Activated B cell treated with CpG ODN at 0.5 μM for 24 hours (primary cell): ENCODE measurements at places on chromosomes 11 and 22. TPM values are rescaled to one million over a fixed set of nuclear protein-coding genes. Genes with fewer than 3 reads are reported as not detected.

The KIRREL3 gene
- not detected in 2 replicates for total RNA-seq

The SUSD2 gene
- 0.39 and 0.93 TPM in 2 replicates for total RNA-seq

The KBTBD3 gene
- 6.5 and 7.7 TPM in 2 replicates for total RNA-seq

The TMPRSS4 gene
- total RNA-seq, result not detected in 2 replicates

The LRRC10B gene
- total RNA-seq, result not detected in 2 replicates

The CALCA gene
- total RNA-seq, result not detected in 2 replicates

The RAB39A gene
- total RNA-seq, result 3.6 and 4.1 TPM in 2 replicates

The A4GALT gene
- total RNA-seq, result 16.9 and 18.4 TPM in 2 replicates

The CBLIF gene
- total RNA-seq, result not detected in 2 replicates

The RPLP2 gene
- 4,124 and 4,449 TPM in 2 replicates for total RNA-seq

- peaks cover 32% of the 10 kb centered on the region for H3K27me3 ChIP-seq
- no peak for DNase-seq
- H3K27ac ChIP-seq, result no peak overlapping the region
- no peaks in the 10 kb centered on the region for H3K36me3 ChIP-seq
- peaks cover 18% of the 10 kb centered on the region for H3K4me1 ChIP-seq
Observed at GRCh38 chr22:44331881-44332714, 19.3 kb upstream of the SHISAL1 start.

- H3K27me3 ChIP-seq, result no peaks in the 10 kb centered on the region
- H3K36me3 ChIP-seq, result peaks cover 22% of the 10 kb centered on the region
- H3K4me3 ChIP-seq, result no peak overlapping the region
- no peak overlapping the region for H3K27ac ChIP-seq
- H3K4me1 ChIP-seq, result peaks cover 11% of the 10 kb centered on the region
- DNase-seq, result no peak
Observed at GRCh38 chr11:772429-773390, 4.6 kb downstream of the GATD1 start.

DNA sequence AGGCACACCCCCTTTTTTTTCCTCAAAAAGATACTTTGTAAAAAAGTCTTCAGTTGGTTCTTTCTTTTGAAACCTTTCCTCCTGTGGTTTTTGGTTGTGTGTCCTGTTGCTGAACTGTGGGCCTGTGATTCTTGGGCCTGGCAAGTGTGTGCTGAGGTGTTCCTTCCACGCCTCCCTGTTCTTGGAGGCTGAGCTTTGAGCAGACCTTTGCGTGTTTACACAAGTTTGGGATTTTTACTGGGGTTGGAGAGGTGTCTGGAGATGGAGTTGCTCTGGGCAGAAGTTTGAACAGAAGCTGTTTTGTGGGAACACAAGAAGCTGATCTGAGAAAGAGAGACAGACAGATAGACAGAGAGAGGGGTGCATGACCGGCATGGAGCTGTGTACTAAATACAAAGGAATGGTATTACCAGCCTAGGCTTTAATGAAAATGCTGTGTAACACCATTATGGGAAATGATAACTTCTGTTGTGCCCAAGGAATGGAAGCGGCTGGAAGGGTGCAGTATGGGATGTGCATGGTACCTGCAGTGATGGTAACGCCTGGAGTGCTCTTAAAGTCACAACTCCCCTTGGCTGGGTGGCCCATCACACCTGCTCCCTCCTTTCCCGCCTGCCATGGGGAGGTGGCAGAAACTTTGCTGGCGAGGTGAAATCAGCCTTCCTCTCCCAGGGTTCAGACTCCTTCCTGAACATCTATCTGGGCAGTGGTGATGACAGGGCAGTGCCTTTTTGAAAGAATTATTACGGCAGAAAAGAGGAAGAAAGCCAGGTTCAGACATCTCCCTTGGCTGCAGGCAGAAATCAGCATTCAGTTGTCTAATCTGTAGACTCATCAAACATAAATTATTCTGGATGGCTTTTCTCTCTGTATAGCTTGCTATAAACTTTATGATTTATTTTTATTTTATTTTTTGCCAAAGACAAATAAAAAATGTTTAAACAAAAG, 70.4 kb downstream of the LDLRAD3 start:
- no peaks in the 10 kb centered on the region for H3K36me3 ChIP-seq
- H3K27ac ChIP-seq, result no peak overlapping the region
- H3K27me3 ChIP-seq, result peaks cover 9% of the 10 kb centered on the region
- H3K4me1 ChIP-seq, result no peaks in the 10 kb centered on the region

- peaks cover 11% of the 10 kb centered on the region for H3K4me1 ChIP-seq
- H3K27me3 ChIP-seq, result peaks cover 26% of the 10 kb centered on the region
- DNase-seq, result no peak
- H3K36me3 ChIP-seq, result no peaks in the 10 kb centered on the region
- no peak overlapping the region for H3K27ac ChIP-seq
Observed at GRCh38 chr11:60771146-60771545, 14.0 kb upstream of the MS4A10 start.

GRCh38 chr22:45544588-45545170, 42.0 kb downstream of the FBLN1 start:
- DNase-seq, result no peak
- H3K4me1 ChIP-seq, result peaks cover 19% of the 10 kb centered on the region
- peaks cover 2% of the 10 kb centered on the region for H3K27me3 ChIP-seq
- no peaks in the 10 kb centered on the region for H3K36me3 ChIP-seq
- no peak overlapping the region for H3K27ac ChIP-seq
- no peak overlapping the region for H3K4me3 ChIP-seq

DNA sequence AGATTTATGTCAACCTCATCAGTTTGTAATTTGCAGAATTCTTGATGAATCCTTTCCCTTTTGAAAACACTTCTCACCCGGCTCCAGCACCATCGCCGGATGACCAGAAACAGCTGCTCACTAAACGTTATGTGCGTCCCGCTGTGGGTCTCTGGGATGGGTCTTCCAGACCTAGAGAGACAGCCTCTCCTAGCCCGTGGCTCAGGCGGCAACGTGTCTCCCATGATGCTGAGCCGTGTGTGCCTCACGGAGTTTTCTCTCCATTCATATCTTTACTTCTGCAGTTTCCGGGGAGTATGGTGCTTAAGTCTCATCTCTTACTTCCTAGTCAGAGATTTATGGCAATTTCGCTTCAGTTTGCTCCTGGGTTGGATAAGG, 25.0 kb upstream of the ACR start:
- H3K4me3 ChIP-seq, result no peak overlapping the region
- no peaks in the 10 kb centered on the region for H3K27me3 ChIP-seq
- no peak overlapping the region for H3K27ac ChIP-seq
- H3K36me3 ChIP-seq, result no peaks in the 10 kb centered on the region
- no peak for DNase-seq

- peaks cover 25% of the 10 kb centered on the region for H3K36me3 ChIP-seq
- DNase-seq, result no peak
- no peak overlapping the region for H3K4me3 ChIP-seq
- no peak overlapping the region for H3K27ac ChIP-seq
- no peaks in the 10 kb centered on the region for H3K27me3 ChIP-seq
Observed at GRCh38 chr11:96062134-96062533, 138.2 kb upstream of the MTMR2 start.

DNA sequence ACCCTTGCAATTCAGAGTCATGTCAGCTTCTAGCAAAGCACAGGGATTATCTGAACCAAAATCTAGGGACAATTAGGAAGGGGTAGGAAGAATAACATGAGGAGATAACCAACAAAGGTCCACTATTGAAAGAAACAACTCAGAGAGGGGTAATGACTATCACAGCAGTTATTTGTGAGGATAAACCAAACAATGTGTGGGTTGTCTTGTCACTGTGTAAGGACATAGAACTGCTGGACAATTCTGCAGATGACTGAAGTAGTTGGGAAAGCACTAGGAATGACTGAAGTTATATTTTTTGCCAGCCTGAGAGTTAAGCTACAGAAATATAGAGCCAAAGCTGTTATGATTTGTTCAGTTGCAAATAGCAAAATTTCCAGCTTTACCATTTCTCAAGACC, 858.4 kb upstream of the CCDC90B start:
- H3K4me3 ChIP-seq, result no peak overlapping the region
- DNase-seq, result no peak
- H3K36me3 ChIP-seq, result no peaks in the 10 kb centered on the region
- no peaks in the 10 kb centered on the region for H3K27me3 ChIP-seq
- H3K4me1 ChIP-seq, result no peaks in the 10 kb centered on the region
- no peak overlapping the region for H3K27ac ChIP-seq

DNA sequence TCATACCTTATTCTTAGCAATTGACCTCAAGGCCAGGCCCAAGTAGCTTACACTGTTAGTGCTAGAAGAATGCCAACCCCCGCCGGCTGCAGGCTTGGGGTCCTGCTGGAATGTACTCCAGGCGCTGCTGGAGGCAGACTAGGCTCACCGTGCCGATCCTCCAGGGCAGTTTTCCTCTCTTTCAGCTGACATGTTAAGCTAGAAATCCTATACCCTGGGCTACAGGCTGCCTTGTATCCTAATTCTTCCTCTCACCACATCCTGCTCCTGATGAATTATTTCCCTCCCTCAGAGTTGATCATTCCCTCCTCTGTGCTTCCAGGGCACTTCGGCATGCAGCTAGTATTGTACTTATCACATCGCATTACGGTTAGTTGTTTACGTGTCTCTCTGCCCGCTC, 3.4 kb downstream of the SPTBN2 start:
- peaks cover 2% of the 10 kb centered on the region for H3K36me3 ChIP-seq
- H3K4me3 ChIP-seq, result no peak overlapping the region
- H3K4me1 ChIP-seq, result peaks cover 18% of the 10 kb centered on the region
- peaks cover 30% of the 10 kb centered on the region for H3K27me3 ChIP-seq

- no peak for DNase-seq
- H3K4me1 ChIP-seq, result no peaks in the 10 kb centered on the region
- no peaks in the 10 kb centered on the region for H3K27me3 ChIP-seq
- no peak overlapping the region for H3K4me3 ChIP-seq
- peaks cover 71% of the 10 kb centered on the region for H3K36me3 ChIP-seq
Observed at GRCh38 chr11:68177877-68178276, 35.2 kb downstream of the KMT5B start.

GRCh38 chr11:90343673-90344072, 120.8 kb upstream of the CHORDC1 start:
- no peak for DNase-seq
- H3K4me3 ChIP-seq, result no peak overlapping the region
- H3K36me3 ChIP-seq, result no peaks in the 10 kb centered on the region
- H3K27ac ChIP-seq, result no peak overlapping the region
- H3K27me3 ChIP-seq, result no peaks in the 10 kb centered on the region
- no peaks in the 10 kb centered on the region for H3K4me1 ChIP-seq

DNA sequence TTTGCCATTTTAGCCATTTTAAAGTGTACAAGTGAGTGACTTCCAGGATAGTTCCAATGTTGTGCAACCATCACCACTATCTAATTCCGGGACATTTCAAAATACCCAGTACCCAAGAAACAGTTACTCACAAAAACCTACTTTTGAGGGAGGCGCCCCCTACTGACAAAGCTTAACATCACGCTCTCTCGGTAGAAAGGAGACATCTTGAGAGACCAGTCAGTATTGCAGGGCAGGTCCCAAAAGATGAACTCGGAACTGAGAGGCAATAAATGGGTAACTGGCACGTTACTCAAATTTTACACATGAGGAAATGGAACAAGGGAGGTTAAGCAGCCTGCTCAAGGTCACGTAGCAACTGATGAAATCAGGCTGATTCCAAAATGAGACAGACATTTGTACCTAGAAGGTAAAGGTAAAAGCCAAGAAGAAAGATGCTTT, 50.0 kb upstream of the POU2AF1 start:
- H3K4me3 ChIP-seq, result no peak overlapping the region
- H3K36me3 ChIP-seq, result no peaks in the 10 kb centered on the region
- peaks cover 2% of the 10 kb centered on the region for H3K27me3 ChIP-seq
- no peak overlapping the region for H3K27ac ChIP-seq

- no peak overlapping the region for H3K27ac ChIP-seq
- no peaks in the 10 kb centered on the region for H3K4me1 ChIP-seq
- peaks cover 60% of the 10 kb centered on the region for H3K27me3 ChIP-seq
- no peaks in the 10 kb centered on the region for H3K36me3 ChIP-seq
Observed at GRCh38 chr11:35524780-35525179, 636 bp downstream of the PAMR1 start.
